ENCODE measurements at places on chromosomes 6 and 20. TPM values are rescaled to one million over a fixed set of nuclear protein-coding genes. Genes with fewer than 3 reads are reported as not detected.

The TREML2 gene
- total RNA-seq: not detected

The HLA-DPA1 gene
- 1.8 TPM for total RNA-seq

The DHX16 gene
- total RNA-seq: 31.0 TPM

DNA sequence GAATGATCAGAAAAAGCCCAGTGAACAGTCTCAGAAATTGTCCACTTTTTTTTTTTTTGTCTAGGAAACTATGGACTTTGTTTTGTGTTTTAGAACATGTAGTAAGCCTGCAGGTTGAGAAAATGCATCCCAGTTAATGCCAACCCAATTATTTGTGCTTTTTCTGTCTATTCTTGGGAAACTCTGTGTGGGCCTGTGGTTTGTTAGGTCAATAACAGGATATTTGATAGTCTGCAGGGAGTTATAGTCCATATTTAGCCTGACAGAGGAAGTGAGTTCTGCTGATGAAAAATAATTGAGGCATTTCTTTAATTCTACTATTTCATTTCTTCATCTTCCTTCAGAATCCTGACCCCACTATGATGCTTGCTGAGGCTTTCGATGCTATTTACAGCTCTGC lies 154.0 kb upstream of the LAMP5 start:
- no peak for DNase-seq

GRCh38 chr6:157905590-157906342 lies 75.9 kb upstream of the SYNJ2 start:
- DNase-seq: no peak
